MV-4-11 (cell line): ENCODE measurements at places on chromosomes 2 and 18.
A peak's percentile ranks its signal among the peaks of the same experiment; 100 is the strongest.

GRCh38 chr2:46984642-46985476, 69.3 kb upstream of the MCFD2 start:
- DNase-seq, result peak; percentile 99

GRCh38 chr2:66463206-66463755, 28.4 kb downstream of the MEIS1 start:
- DNase-seq, result no peak

GRCh38 chr18:7568426-7568825, 1.3 kb downstream of the PTPRM start:
- no peak for DNase-seq

- DNase-seq, result no peak
Measured at GRCh38 chr18:48265328-48265727, 143.9 kb downstream of the ZBTB7C start.

GRCh38 chr2:196670342-196670741, 30.8 kb downstream of the CCDC150 start:
- DNase-seq, result no peak

DNA sequence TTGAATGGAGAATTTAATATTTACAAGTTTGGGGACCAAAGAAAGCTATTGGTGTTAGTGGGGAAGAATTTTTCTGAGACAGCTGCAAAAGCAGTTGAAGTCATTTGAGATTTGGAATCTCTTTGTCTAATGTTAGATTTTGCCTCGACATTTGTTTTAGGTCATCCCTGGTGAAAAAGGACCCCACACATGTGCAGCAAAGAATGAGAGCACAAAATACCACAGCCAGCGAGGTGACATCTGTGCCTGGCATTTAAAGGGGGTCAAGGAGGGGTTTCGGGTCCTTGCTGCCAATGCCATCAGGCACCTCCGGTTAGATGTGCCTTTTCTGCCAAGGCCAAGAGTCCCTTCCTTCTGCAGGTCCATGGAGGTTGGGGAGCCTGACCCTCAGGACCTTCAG, 173.3 kb downstream of the TRIB2 start:
- DNase-seq, result no peak

DNA sequence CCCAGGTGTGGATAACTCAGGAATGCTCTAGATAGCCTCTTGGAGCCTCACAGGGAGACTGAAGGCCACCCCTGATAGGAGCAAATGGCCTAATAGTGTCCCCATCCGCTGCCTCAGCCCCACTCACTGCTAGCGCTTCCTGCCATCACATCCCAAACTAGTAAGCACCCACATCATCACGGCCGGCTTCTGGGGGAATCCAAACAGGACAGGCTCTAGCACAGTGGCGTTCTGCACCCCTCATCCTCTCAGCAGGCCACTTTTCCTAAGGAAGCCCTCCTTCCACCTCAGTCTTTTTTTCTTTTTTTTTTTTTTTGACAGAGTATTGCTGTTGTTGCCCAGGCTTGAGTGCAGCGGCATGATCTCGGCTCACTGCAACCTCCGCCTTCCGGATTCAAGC, 6.3 kb upstream of the AMER3 start:
- DNase-seq, result no peak

- no peak for DNase-seq
Measured at GRCh38 chr2:30756971-30757370, 50.3 kb downstream of the CAPN13 start.

- no peak for DNase-seq
Measured at GRCh38 chr18:39513186-39513585, 1947.6 kb upstream of the CELF4 start.

DNA sequence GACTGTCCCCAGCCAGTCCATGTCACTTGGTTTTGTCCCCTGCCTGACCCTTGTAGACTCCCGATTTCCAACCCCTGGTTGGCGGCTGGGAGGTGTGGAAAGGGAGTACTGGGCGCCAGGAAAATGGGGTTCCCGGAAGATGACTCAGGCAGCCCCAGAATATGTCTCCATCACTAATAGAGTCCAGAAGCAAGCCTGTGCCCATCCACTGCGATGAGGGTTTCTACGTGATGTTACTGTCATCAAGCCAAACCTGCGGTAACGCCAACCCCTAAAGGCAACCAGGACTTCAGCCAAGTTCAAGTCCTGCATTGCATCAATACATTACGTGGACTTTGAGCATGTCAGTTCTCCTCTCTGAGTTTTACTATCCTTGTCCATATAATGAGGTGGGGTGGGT, 62.0 kb upstream of the TAF1B start:
- no peak for DNase-seq

DNA sequence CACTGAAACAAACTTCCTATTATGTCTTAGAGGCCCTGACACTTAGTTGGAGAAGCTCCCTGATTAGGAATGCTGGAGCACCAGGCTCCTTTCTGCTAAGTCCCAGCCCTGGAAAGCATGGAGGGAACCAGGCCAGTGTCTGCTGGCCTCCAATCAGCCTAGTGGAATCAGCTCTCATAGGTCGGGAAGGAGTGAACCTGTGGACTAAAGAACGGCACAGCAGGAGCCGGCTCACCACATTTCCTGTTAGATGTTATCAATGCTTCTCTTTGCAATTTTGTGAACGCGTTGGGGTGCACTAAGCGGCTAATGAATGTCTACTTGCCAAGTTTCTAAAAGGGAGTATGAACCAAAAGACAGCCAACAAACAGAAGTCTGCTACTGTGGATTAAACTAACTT, 296.6 kb downstream of the NAPG start:
- DNase-seq, result no peak

DNA sequence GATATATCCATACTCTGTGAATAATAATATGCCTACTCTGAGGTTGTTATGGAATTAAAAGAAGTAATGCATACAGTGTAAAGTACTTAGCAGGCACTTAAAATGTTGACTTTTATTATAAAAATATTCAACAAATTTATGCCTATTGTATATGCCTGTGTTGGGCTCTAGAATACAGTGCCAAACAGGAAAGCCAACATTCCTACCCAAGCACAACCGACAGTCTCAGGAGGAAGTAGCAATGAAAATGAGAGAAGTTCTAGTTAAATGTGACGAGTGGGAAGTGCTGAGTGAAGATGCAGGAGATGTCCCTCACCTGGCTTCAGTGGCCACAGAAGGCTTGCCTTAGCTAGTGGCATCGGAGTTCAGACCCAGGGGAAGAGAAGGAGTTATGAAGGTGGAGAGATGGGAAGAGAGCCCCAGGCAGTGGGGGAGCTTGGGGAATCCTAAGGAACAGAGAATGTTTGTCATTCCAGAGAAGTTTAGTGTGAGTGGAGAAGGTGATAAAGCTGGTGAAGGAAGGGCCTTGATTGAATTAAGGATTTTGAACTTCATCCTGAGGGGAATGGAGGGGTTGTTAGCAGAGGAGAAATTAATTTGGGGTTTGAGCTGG, 105.4 kb upstream of the CNGA3 start:
- DNase-seq, result no peak

- DNase-seq, result peak; percentile 91
Measured at GRCh38 chr2:222730366-222730999, 59.0 kb downstream of the MOGAT1 start.

DNA sequence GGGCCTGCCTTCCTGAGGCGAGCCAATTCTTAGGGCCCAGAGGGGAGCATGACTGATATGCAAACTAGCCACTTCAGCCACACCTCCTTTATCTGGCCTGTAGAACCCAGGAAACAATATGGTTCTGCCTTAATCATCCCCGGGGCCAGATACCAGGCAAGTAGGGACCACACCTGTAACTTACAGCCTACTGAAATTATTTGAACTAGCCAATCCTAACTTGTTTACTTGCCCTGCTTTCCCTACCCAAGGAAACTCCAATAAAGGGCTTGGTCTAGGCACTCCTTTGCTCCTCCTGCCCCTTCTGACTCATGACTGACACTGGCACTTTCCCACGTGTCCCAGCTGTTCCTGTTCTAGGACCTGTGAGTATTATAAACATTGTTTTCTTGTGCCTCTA, 57.6 kb downstream of the MYOM1 start:
- peak; percentile 29 for DNase-seq

- no peak for DNase-seq
Measured at GRCh38 chr2:119009110-119009509, 67.1 kb downstream of the MARCO start.

DNA sequence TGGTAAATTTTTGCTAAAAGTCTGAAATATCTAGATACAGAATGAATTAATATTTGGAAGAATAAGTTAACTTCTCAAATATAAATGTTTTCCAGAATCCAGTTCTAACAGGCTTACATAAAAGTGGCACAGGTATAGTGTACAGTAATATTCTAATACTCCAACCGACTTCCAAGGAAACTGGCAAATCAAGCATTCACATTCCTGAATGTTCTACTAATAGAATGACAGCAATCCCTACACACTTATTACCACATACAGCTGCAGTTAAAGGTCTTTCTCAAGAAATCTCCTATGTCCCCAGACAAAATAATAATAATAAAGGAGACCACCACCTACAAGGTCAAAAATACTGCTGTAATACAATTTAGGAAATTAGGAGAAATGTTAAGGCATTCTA, 31.9 kb downstream of the TMEM131 start:
- DNase-seq, result no peak

DNA sequence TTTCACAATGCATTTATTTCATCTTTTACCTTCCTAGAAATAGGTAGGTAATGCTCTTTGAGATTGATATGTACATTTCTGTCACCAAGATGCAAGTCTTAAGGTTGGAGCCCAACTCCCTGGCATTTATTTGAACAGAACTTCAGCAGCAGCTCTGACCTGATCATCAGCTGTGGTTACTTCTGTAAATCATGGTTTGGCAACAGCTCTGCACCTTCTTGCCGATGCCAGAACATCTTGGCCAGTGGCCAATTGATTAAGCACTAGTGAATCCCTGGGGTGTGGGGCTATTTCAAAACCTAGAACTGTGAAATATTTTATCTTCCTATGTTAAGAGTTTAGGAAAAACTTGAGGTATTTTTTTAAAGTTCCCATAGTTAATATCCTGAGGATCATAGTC, 124.8 kb upstream of the NYAP2 start:
- DNase-seq, result no peak

GRCh38 chr2:12059616-12060441, 313.4 kb downstream of the LPIN1 start:
- peak; percentile 10 for DNase-seq

DNA sequence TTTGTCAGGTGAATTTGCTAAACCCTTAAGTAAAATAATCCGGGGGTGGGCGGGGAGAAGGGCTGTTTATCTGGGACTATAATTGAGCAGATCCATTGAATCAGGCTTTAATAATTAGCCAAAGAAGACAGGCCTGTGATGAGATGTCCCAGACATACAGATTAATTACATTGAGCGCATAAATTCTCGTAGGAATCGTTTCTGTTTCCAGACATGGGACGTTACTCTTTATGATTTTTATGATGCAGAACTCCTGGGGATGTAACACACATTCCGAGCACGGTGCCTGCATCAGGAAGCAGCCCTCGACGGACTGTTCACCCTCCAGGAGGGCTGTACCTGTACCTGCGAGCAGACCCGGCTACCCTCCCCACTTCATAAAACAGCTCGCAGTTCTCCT, 88.9 kb downstream of the SMIM21 start:
- no peak for DNase-seq

- DNase-seq, result no peak
Measured at GRCh38 chr2:159399716-159400415, 113.4 kb upstream of the WDSUB1 start.

DNA sequence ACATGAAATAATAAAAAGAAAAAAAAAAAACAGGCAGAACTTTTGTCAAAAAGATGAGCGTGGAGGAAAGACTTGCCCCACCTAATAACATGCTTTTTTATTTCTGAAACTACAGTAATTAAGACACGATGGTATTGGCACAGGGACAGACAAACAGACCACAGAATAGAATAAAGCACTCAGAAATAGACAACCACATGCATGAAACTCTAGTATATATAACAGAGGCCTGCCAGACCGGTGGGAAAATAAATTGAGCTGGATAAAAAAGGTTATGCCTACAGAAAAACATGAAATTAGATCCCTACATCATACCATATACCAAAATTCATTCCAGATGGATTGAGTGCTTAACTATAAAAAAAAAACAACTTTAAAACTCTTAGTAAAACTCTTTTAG, 163.1 kb downstream of the NRP2 start:
- no peak for DNase-seq

DNA sequence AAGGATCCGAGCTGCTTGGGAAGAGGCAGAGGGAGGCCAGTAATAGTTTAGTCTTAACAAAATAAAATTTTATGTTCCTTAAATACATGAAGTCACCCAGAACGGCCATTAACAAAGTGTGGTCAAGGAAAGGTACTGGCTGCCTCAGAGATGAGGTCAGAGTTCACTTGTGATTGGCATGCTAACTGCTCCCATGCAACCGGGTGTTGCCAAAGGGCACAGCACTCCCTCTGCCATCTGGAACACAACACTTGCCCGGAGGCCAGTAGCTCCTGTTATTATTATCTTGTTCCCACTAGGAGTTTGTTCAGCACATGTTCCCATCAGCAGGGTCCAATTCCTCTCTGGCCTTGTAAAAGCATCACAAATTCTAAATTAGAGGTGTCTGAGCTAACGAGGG, 207.0 kb downstream of the CYP26B1 start:
- DNase-seq, result no peak

- no peak for DNase-seq
Measured at GRCh38 chr18:61502472-61502871, 169.2 kb downstream of the CDH20 start.

DNA sequence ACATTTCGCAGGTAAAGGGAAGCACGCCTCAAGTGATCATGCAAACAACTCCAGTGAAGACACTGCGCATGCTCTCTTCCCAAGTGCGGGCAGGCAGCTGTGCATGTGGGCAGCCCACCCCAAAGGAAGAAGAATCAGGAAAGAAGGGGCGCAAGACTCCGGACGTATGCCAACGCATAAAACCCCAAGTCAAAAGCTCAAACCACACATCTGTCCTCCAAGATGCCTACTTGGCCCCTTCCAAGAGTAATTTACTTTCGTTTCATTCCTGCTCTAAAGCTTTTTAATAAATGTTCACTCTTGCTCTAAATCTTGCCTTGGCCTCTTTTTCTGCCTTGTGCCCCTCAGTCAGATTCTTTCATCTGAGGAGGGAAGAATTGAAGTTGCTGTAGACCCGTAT, 254.9 kb downstream of the PIEZO2 start:
- no peak for DNase-seq

GRCh38 chr2:19850056-19851050, 51.4 kb downstream of the TTC32 start:
- DNase-seq, result no peak

DNA sequence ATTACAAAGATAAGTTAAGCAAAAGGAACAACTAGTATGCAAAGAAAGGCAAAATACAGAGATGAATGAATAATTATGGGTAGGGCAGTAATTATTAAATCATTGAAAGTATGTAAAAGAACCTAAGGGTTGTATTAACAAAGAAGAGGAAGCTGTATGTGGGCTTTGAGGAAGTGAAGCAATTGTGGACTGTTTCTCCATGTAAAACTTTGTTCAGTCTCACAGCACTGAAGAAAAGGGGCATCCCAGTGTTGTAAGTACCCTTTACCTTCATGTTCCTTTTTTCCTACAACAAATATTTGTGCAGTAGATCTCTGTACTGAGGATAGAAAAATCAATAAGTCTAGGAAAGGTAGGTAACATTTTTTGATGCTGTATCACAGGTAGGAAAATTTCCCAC, 388.7 kb upstream of the NRP2 start:
- peak; percentile 51 for DNase-seq
